Activated CD8-positive, alpha-beta memory T cell treated with anti-CD3 and anti-CD28 coated beads, Interleukin-2, amount 50 U/mL, for 48 hours (primary cell): ENCODE measurements at places on chromosomes 7 and 10.

DNA sequence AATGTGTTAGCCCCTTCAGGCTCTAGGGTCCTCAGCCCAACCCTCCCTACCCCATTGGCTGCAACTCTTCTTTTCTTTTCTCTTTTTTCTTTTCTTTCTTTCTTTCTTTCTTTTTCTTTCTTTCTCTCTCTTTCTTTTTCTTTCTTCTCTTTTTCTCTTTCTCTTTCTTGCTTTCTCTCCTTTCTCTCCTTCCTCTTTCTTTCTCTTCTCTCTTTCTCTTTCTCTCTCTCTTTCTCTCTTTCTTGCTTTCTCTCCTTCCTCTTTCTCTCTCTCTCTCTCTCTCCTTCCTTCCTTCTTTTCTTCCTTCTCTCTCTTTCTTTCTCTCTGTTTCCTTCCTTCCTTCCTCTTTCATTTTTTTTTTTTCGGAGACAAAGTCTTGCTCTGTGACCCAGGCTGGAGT lies 458.9 kb downstream of the TYW1 start:
- DNase-seq: no peak

GRCh38 chr7:45689797-45690761 lies 115.9 kb downstream of the ADCY1 start:
- DNase-seq: peak; percentile 34

DNA sequence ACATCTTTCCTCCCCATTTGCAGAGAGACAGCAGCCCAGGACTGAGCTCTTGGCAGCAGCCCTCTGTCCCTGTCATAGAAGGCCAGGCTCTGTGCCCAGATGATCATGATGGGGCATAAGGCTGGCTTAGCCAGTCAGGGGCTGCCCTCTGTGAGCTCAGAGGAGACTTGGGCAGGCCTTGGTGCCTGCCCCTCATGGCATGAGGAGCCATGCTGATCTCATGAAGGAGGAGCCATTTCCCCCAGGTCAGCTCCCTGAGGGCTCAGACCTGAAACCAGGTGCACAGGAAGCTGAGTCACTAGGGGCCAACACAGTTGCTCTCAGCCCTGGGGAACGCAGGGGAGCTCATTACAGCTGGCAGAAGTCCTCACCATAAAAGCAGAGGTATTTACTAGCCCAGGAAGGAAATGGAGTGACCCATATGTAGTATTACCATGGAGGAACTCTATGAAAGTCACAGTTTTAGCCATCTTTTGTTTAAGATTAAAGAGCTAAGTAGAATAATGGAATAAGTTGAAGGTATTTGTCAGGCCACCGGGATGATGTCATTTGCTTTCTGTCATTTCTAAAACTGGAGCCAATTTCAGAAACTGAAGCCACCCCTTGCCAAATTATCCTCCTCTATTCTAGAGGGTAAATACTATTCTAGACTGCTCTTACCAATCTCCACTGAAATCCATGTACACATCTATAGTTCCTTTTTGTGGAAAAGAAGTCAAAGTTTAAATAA lies 362.4 kb upstream of the ZNF32 start:
- peak; percentile 56 for DNase-seq

DNA sequence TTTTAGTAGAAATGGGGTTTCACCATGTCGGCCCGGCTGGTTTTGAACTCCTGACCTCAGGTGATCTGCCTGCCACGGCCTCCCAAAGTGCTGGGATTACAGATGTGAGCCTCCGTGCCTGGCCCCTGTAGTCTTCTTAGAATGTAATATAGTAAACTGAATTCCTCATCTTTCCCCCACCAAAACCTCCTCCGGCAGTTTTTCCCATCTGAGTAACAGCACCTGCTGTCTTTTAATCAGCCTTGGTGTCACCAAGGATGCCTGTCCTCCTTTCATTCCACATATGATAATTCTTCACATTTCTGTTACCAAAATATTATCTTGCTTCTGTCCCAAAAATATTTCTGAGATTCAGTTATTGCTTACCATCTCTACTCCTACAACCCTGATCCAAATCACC lies 80.2 kb downstream of the ZEB1 start:
- no peak for DNase-seq

- no peak for DNase-seq
Observed at GRCh38 chr10:114399576-114399975, 4.7 kb downstream of the AFAP1L2 start.

DNA sequence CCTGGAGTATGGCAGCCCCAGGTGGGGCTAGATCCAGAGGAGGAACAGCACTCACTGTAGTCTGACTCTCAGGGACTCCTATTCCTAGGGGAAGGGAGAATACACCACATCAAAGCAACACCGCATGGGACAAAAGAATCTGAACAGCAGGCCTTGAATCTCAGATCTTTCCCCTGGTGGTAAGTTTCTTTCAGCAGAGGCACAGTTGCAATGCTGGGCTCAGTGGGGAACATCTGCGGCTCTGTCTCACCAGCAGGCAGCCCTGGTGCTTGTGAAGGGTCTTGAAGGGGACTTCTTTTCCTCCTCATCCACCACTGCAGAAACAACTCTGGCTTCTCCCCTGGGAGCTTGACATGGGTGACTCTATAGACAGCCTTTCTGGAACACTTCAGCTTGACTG lies 111.2 kb upstream of the ARHGAP21 start:
- DNase-seq: no peak

DNA sequence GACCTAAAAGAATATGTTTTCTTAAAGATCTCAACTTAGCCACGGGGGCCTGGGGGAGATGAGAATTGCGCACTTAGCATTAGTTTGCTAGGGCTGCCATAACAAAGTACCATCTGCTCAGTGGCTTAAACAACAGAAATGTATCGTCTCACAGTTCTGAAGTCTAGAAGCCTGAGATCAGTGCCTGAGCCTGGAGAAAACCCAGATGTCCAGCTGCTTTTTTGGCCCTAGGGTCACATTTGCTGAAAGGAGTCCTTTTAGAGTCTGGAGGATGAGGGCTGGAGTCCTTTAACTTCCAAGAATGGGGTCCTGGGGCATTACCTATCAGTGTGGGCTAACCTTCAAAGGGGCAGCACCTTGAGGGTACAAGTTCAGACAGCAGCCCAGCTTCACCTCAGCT lies 48.2 kb downstream of the SMURF1 start:
- DNase-seq: no peak

DNA sequence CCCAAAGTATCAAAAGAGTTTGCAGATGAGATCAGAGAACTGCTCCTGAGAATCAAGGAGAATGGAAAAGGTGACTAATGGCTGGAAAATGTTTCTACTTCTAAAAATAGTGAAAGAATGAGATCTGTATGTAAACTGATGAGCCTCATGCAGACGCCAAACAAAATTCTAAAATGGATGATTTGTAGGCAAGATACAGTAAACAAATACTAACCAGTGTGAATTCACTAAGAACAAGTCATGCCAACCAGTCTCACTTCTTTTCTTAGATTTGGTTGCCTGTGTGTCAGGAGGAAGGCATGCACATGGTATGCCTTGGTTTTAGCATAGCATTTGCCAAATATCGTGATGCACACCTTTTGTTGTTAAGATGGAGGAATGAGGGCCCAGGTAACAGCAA lies 94.9 kb upstream of the PIK3CG start:
- DNase-seq: no peak

GRCh38 chr10:131478377-131478989 lies 167.0 kb upstream of the TCERG1L start:
- no peak for DNase-seq

DNA sequence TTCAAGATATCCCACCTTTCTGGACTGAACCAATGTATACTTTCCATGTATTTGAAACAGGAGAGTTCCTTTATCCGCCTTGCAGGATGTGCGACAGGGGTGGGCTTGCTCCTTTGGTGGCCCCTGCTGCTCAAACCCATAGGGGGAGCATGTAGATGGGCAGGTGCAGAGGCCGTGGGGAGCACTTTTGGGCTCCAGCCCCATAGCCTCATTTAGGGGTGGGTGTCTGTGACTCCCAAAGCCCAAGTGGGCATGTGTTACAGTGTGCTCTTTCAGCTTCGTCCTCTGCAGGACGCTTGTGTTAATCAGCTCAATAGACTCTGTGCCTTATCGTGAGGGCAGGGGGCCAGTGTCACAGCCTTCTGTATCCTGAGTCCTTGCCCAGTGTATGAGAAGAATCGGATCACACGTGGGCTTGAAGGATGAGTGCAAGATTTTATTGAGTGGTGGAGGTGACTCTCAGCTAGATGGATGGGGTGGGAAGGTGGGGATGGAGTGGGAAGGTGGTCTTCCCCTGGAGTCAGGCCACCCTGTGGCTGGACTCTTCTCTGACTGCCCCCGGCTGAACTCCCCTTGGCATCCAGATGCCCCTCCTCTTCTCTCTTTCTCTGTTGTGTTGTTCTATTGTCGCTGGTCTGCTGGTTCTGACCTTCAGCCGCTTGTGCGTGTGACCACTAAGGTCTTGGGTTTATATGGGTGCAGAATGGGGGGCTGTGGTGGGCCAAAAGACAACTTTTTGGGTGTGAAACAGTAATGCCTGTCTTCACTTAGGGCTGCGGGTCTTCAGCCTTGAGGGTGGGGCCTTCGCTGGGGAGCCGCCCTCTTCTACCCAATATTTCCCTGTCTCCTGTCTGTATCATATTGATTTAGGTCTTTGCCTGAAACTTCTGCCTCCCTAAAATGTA lies 262.2 kb downstream of the GLRX3 start:
- peak; percentile 15 for DNase-seq

DNA sequence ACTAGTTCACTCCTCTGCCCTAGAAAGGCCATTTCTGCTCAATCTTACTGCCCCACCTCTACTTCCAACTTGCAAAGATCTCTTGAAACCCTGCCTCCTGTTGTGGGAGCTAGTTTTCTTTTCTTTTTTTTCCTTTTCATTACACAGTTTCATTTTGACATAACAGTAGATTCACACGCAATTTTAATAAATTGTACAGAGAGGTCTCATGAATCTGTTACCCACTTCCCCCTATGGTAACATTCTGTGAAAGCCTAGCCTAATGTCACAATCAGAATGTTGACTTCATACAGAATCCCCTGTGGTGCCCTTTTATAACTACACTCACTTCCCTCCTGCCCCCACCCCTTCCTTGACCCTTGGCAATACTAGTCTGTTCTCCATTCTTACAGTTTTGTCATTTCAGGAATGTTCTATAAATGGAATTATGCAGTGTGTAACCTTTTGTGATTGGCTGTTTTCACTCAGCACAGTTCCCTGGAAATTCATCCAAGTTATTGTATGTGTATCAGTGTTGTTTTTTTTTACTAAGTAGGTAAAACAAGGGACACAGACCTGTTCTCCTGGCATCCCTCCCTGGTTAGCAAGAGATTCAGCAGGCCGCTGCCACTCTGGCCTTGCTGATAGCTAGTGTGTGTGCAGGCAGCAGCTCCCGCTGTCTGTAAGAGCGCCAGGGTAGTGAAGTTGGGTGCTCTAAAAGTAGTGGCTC lies 21.5 kb downstream of the CHST3 start:
- DNase-seq: no peak

GRCh38 chr10:96493254-96493653 lies 20.5 kb downstream of the TLL2 start:
- no peak for DNase-seq

- DNase-seq: no peak
Observed at GRCh38 chr10:69468751-69469089, 17.5 kb downstream of the TSPAN15 start.

DNA sequence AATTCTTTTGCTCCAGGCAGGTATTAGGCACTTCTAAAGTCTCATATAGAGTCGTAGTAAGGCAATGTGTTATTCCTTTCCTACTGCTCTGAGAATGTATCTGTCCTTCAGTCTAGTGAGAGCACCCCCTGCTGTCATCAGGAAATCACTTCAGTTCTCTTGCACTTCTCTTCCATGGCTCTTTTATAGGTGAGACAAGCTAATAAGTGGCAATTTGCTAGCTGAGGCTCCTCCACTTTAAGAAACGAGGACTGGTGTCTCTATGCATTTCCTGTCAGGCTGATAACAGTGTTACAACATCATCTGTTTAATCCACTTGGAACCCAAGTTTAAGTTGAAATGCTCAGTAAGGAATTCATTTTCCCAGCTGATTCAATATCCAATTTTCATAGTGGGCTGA lies 350.6 kb downstream of the TFEC start:
- DNase-seq: no peak

DNA sequence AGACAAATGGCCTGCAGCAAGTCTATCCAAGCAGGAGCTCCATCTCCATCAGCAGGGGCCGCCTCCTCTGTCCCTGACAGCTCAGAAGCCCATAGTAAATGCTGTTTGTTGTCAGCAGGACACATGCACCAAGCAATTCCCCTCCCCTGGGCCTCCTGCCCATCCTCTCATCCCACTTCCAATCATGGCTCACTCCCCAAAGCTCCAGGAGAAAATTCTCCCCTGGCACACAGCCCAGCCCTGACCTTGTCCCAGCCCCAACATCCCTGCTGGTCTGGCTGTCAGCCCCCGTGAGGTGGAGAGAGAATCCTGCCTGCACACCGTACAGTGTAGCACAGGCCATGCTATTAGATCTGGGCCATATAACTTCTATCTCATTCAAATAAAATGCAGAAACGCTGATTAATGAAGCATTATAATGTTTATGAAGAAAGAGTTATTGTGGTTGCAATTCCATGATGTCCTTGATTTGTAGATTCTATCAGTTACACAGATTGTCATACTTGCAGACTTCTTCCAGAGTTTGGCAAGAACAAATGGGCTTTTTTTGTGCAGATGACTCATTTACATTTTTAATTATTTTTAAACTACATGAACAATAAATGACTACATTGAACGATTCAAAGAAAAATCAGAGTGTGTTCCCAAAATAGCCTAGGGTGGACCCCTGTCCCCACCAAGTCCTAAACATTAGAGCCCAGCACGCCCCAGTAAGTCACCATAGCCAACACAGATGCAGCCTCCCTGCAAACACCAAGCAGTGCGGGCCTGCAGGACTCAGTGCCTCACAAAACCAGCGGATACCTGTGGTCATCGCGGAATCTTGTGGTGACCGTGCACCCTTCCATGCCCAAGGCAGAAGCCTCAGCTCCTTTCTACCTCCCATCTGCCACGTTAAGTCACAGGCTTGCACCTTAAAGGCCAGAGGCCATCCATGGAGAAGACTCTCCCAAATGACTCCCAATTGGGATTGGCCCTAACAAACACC lies 70.1 kb downstream of the COBL start:
- no peak for DNase-seq

GRCh38 chr7:129951226-129952085 lies 1.3 kb downstream of the UBE2H start:
- no peak for DNase-seq

DNA sequence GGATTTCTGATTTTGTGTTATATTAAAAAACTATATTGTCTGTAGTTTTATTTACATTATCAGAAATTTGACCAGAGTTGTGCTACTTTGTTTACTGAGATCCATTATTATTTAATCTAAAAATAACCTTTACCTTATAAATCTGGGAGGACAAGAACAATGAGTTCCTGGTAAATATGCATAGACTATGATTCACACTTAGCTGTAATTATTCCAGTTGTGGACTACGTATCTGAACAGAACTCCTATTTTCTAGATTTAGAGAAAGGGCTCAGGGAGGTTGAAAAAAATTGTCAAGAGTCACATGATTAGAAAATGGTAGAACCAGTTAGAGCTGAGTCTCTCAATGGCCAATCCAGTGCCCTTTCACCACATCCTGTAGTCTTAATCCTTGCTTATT lies 4.2 kb upstream of the GPR158 start:
- no peak for DNase-seq
